ENCODE measurements at places on chromosomes 12 and 14. TPM values are rescaled to one million over a fixed set of nuclear protein-coding genes. Genes with fewer than 3 reads are reported as not detected.

BICDL1 gene
- 101 TPM for total RNA-seq

RND1 gene
- total RNA-seq = 1.0 TPM

ART4 gene
- 3.0 TPM for total RNA-seq

KLHDC1 gene
- total RNA-seq = 8.4 TPM

SYNDIG1L gene
- total RNA-seq = 0.13 TPM

DDX47 gene
- 50.9 TPM for total RNA-seq

PTMS gene
- 269 TPM for total RNA-seq

KIF21A gene
- 25.7 TPM for total RNA-seq

AEBP2 gene
- total RNA-seq = 46.4 TPM

KCNH5 gene
- total RNA-seq = not detected

ALDH1L2 gene
- total RNA-seq = 17.2 TPM

SNX6 gene
- total RNA-seq = 83.2 TPM

DLK1 gene
- total RNA-seq = not detected

MGP gene
- 811 TPM for total RNA-seq

FSCB gene
- not detected for total RNA-seq

SLC10A1 gene
- total RNA-seq = not detected

KRT72 gene
- total RNA-seq = not detected

SMCO3 gene
- total RNA-seq = 0.76 TPM

CLEC6A gene
- total RNA-seq = not detected

WASHC3 gene
- total RNA-seq = 33.0 TPM

PZP gene
- total RNA-seq = 0.31 TPM

EMP1 gene
- total RNA-seq = 431 TPM

ATG2B gene
- 35.8 TPM for total RNA-seq

CMA1 gene
- total RNA-seq = 2.1 TPM

ACTN1 gene
- 184 TPM for total RNA-seq

DPPA3 gene
- total RNA-seq = not detected

SLC16A7 gene
- total RNA-seq = 33.9 TPM

IL26 gene
- not detected for total RNA-seq

SMCO2 gene
- total RNA-seq = 0.38 TPM
